T-cell (primary cell): ENCODE measurements at places on chromosomes 13 and 19. TPM values are rescaled to one million over a fixed set of nuclear protein-coding genes. Genes with fewer than 3 reads are reported as not detected.

The OVOL3 gene
- not detected for total RNA-seq

The DUXA gene
- not detected for total RNA-seq

The KCNJ14 gene
- 3.2 TPM for total RNA-seq

DNA sequence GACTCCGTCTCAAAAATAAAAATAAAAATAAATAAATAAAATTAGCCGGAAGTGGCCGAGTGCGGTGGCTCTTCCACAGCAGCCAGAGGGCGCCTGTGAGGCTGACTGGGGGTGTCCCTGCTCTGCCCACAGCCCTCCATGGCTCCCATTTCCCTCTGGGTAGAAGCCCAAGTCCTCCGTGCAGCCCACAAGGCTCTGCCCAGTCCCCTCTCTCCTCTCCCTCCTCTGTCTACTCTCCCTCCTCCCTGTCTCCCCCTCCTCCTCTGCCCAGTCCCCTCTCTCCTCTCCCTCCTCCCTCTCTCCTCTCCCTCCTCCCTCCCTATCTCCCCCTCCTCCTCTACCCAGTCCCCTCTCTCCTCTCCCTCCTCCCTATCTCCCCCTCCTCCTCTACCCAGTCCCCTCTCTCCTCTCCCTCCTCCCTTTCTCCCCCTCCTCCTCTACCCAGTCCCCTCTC, 20.4 kb downstream of the MISP start:
- H3K4me3 ChIP-seq: no peak overlapping the region
- DNase-seq: no peak
- no peaks in the 10 kb centered on the region for H3K36me3 ChIP-seq
- no peaks in the 10 kb centered on the region for H3K27me3 ChIP-seq
- peaks cover 10% of the 10 kb centered on the region for H3K4me1 ChIP-seq

GRCh38 chr19:23393121-23393520, 2.1 kb downstream of the ZNF91 start:
- no peaks in the 10 kb centered on the region for H3K36me3 ChIP-seq
- no peaks in the 10 kb centered on the region for H3K27me3 ChIP-seq
- H3K4me3 ChIP-seq: no peak overlapping the region
- peaks cover 29% of the 10 kb centered on the region for H3K4me1 ChIP-seq
- no peak overlapping the region for H3K27ac ChIP-seq

DNA sequence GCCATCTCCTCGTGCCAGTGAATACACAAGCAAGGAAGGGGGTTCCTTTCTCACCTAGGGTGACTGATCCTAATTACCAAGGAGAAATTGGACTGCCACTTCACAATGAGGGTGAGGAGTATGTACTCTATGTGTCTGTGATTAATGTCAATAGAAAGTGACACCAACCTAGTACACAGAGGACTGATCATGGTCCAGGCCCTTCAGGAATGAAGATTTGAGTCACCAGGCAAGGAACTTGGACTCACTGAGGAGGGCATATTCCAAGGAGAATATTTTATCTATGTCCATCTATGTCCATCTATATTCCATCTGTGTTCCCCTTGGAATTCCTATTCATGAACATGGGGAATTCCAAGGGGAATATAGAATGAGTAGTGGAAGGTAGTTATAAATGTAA, 9.2 kb upstream of the ALOX5AP start:
- no peak for DNase-seq
- H3K27me3 ChIP-seq: peaks cover 4% of the 10 kb centered on the region
- H3K4me1 ChIP-seq: no peaks in the 10 kb centered on the region
- H3K36me3 ChIP-seq: no peaks in the 10 kb centered on the region
- no peak overlapping the region for H3K27ac ChIP-seq

GRCh38 chr13:73572824-73573223, 514.0 kb downstream of the KLF5 start:
- H3K4me3 ChIP-seq: no peak overlapping the region
- no peak for DNase-seq

DNA sequence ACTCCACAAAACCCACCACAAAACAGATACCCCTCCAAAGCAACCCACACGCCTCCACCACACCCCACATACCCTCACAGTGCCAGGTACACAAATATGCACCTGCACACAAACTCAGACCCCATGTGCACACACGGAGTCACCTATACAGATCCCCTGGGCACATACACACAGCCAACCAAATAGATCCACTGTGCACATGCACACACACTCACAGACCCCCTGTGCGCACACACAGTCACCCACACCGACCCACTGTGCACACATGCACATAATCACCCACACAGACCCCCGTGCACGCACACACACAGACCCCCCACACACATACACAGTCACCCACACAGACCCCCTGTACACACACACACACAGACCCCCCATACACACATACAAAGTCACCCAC, 107.8 kb downstream of the HSPH1 start:
- no peak overlapping the region for H3K4me3 ChIP-seq
- no peaks in the 10 kb centered on the region for H3K4me1 ChIP-seq
- H3K36me3 ChIP-seq: no peaks in the 10 kb centered on the region
- no peak for DNase-seq
- H3K27me3 ChIP-seq: peaks cover 37% of the 10 kb centered on the region
- H3K27ac ChIP-seq: no peak overlapping the region

DNA sequence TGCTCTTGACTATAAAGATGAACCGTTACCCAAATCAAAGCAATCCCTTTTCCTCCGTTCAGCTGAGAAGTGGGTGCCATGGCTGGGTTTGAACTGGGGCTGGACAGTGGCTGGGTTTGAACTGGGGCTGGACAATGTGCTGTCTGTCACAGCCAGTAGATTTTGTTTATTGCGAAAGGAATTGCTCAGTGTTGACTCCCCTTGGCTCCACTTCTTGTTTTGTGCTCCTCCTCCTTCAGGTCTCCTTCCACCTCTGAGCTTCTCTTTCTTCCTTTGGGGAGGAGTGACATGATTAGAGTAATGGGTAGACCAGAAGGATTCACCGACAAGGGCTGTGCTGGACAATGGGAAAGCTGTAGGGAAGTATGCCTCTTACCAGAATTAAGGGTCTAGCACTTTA, 19.4 kb upstream of the MBNL2 start:
- H3K27me3 ChIP-seq: no peaks in the 10 kb centered on the region
- DNase-seq: no peak
- H3K36me3 ChIP-seq: no peaks in the 10 kb centered on the region
- H3K27ac ChIP-seq: no peak overlapping the region

- H3K27me3 ChIP-seq: no peaks in the 10 kb centered on the region
- no peaks in the 10 kb centered on the region for H3K4me1 ChIP-seq
- no peaks in the 10 kb centered on the region for H3K36me3 ChIP-seq
- no peak overlapping the region for H3K27ac ChIP-seq
- DNase-seq: no peak
These were observed 37.1 kb downstream of the TSHZ3 start for GRCh38 chr19:31312009-31312676.

- no peaks in the 10 kb centered on the region for H3K4me1 ChIP-seq
- no peak overlapping the region for H3K4me3 ChIP-seq
- no peaks in the 10 kb centered on the region for H3K27me3 ChIP-seq
- H3K27ac ChIP-seq: no peak overlapping the region
- no peaks in the 10 kb centered on the region for H3K36me3 ChIP-seq
These were observed 20.6 kb downstream of the FREM2 start for GRCh38 chr13:38707460-38707859.

- no peak overlapping the region for H3K27ac ChIP-seq
- H3K36me3 ChIP-seq: no peaks in the 10 kb centered on the region
- DNase-seq: no peak
These were observed 1699.4 kb downstream of the PCDH9 start for GRCh38 chr13:65530688-65531087.

DNA sequence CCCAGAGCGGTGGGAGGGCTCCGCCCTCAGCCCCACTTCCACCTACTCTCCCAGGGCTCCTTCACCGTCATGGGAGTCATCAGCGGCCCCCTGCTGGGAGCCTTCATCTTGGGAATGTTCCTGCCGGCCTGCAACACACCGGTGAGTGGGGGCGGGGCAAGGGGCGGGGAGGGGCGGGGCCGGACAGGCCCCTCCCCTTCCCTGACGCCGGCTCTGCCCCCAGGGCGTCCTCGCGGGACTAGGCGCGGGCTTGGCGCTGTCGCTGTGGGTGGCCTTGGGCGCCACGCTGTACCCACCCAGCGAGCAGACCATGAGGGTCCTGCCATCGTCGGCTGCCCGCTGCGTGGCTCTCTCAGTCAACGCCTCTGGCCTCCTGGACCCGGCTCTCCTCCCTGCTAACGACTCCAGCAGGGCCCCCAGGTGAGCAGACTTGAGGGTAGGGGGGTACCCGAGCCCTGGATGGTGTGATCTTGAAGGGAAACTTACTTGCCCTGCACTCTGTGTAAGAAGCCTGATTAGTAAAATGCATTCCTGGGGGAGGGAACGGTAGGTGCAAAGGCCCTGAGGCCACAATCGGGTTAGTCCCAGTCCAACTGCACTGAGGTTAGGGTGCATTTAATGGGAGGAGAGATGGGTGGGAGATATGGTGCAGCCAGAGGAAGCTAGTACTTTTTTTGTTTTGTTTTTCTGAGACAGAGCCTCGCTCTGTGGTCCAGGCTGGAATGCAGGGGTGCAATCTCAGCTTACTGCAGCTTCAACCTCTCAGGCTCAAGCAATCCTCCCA, 12.1 kb downstream of the SLC5A5 start:
- DNase-seq: no peak
- H3K4me1 ChIP-seq: no peaks in the 10 kb centered on the region
- no peak overlapping the region for H3K27ac ChIP-seq
- H3K27me3 ChIP-seq: no peaks in the 10 kb centered on the region
- no peak overlapping the region for H3K4me3 ChIP-seq
